Activated effector memory CD4-positive, alpha-beta T cell treated with anti-CD3 and anti-CD28 coated beads, Interleukin-2, amount 50 U/mL, for 16 hours (primary cell): ENCODE measurements at places on chromosomes 13 and 19.

GRCh38 chr19:42018503-42019193 lies 24.6 kb upstream of the ATP1A3 start:
- no peak for DNase-seq

DNA sequence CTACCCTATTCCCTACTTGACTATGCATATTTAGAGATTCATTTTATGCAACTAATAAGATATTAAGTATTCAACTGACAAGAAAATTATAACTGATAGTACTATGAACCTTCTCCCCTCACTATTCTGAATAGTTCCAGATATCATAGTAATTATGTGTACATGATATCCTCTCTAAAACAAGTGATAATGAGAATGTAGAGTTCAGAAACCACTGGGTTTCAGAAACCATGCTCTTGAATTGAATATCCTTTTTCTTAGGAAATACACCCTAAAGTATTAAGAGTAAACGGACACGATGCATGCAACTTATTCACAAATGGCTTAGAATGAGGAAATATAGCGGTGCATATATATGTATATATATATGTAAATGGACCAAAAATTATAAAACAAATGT lies 160.9 kb downstream of the TBC1D4 start:
- DNase-seq, result no peak

DNA sequence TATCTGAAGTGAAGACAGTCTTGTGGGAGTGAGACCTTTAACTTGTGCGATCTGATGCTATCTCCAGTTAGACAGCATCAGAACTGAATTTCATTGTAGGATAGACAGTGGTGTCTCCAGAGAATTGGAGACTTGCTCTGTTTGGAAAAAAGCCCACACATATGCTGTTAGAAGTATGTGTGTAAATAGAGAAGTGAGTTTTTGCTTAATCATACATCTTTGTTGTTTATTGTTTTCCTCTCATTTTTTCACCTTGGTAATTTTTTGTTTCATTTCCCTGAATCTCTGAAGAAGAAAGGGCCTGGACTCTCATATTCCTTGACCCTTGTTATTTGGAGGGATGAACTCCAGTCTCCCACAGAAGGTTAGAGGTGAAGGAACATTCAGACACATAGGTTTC lies 21.8 kb downstream of the FPR3 start:
- DNase-seq, result no peak

DNA sequence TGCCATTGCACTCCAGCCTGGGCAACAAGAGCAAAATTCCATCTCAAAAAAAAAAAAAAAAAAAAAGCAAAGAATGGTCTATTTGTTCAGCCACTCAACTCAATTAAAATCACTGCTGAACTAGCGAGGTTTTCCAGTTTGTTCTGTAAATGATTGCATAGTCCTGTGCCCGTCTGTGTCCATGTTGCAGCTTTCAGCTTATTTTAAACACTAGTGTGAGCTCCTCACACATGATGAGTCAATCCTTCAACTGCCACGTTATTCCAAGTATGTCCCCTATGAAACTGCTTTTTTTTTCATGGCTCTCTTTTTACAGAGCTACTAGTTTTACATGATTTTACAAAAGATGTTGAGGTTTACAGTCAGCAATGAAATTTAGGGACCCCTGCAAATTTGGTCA lies 12.2 kb downstream of the SUGP2 start:
- no peak for DNase-seq

- DNase-seq, result no peak
Measured at GRCh38 chr19:40641281-40641680, 40.1 kb downstream of the LTBP4 start.

GRCh38 chr13:26699197-26699490 lies 61.4 kb downstream of the GPR12 start:
- DNase-seq, result no peak

DNA sequence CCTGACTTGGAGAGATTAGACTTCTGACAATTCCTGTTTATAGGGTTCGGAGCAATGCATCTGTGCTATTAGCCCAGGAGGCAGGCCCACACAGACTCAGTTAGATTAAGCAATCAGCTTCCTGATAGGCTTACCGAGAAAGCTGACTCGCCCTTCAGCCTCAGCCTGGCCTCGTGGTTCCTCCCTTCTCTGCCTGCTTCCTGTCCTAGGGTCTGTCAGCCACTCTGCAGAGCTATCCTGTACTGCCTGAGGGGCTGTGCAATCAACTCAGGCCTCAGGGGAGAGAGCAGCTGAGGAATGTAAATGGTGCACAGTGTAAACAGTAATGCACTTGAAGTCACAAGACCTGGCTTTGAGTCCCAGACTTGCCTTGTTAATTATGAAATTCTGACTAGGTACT lies 30.7 kb downstream of the HTR2A start:
- DNase-seq, result no peak

DNA sequence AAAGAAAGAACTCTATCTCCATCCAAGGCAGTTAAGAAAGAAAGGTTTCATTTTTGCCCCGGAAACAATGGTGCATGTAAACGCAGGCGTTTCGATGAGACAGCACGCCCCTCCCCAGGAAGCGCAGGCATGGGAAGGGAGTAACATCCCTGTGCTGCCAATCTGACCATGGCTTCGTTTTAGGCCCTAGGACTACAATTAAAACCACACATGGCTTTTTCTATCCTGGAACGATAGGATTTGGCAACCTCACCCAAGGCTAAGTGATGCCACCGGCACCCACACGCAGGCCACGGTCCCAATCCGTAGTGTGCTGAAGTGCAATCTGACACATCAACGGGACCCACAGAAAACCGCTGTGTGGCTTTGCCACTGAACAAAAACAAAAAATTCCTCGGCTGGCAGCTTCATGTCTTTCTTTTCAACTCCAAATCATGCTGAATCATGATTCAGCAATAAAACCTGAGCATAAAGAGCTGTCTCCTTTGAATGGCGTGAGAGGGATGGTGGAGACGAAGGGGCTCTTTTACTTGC lies 24.2 kb downstream of the RANBP3 start:
- peak; percentile 73 for DNase-seq
